ENCODE measurements at places on chromosomes 7 and 10.

- no peak for DNase-seq
Observed at GRCh38 chr10:128712661-128713400, 586.6 kb upstream of the MKI67 start.

DNA sequence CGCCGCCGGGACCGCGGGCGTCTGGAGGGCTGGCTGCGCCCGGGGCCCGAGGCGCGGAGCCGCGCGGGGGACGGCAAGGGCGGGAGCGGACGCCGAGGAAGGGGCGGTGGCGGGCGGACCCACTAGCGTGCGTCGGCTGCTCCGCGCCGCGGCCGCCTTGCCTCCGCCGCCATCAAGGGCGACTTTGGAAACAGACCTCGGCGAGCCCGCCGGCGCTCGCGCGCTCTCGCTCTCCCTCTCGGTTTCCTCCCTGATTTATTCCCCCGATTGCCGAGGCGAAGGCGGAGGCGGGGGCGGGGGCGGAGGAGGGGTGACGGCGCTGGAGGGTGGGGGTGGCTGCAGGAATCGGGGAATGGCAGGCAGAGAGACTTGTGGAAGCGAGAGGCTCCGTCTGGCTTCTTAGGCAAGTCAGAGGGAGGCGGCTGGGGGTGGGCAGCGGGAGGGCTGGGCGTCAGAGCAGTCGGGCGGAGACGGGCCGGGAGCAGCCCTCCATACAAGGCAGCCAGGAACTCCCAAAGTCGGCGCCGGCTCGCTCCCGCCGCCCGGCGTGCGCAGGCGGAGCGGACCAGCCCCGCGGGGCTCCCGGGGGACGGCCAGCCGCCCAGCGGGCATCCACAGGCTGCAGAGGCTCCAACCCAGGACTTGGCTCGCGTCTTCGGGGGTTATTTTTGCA, at the start of gene CACNA2D1:
Gene CACNA2D1, minus strand, starts transcription at position 231 of the 673 bp plus-strand sequence.
- DNase-seq = peak; percentile 46

DNA sequence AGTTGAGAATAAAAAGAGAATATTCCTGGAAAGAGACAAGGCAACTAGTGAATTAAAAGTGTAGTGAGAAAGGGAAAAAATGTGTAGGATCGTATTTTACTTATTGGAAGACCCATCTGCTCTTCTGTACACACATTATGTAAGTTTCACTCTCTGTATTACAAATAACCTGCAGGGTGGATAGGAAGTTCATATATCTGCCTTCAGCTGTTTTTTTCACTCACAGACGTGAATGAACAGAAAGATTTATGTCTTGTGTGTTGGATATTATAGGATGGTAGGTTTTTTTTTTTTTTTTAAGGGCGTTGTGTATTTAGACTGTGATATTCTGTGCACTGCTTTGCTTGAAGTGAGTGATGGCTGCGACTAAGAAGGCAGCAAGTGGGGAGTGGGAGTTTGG, 266.5 kb downstream of the AUTS2 start:
- no peak for DNase-seq

- DNase-seq = no peak
Observed at GRCh38 chr10:33306126-33306525, 28.3 kb downstream of the NRP1 start.

DNA sequence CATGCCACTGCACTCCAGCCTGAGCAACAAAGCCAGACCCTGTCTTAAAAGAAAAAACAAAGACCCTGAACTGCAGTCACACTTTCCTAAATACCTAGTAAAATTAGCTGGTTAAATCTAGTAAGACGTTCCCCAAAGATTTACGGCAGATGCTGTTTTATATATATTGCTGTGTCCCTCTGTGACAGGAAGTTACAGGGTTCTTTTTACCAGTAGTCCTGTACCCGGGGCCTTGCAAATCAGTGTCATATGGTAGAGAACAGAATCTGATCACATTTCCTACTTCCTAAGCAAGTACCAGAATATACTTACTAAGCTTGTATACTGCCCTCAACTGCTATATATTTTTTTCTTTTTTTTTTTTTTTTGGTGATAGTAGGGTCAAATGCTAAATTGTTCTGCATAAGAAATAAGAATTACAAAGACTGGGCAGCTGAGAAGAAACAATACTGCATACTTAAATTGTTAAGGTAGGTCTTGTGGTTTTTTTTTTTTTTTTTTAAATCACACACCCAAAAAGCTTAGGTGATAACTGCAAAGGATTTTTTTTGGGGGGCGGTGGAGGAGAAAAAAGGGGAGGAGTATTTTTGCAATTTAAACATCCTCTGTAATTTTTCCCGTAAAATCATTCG, 27.3 kb upstream of the KMT2E start:
- DNase-seq = no peak

DNA sequence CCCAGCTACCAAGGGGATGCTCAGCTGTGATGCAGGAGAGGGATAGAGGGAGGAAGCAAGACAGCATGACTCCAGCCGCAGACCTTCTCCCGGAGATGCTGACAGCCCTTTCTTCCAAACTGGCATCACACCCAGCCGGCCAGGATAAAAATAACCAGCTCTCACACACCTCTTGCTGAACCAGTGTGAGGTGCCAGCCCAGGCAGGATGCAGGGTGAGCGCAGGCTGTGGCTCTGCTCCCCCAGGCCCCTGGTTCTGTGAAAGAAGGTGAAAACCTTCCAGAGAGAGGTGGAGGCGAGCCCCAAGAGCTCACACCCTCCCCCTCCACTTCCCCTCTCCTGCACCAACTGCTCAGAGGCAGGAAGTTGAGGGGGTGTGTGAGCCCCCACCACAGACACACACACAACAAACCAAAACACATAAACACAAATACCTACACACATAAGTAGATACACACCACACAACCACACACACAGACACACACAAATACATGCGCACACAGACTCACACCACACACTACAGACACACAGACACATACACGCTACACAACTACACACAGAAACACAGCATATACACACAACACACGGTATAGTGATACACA, 4.0 kb downstream of the GPR15LG start:
- DNase-seq = no peak

DNA sequence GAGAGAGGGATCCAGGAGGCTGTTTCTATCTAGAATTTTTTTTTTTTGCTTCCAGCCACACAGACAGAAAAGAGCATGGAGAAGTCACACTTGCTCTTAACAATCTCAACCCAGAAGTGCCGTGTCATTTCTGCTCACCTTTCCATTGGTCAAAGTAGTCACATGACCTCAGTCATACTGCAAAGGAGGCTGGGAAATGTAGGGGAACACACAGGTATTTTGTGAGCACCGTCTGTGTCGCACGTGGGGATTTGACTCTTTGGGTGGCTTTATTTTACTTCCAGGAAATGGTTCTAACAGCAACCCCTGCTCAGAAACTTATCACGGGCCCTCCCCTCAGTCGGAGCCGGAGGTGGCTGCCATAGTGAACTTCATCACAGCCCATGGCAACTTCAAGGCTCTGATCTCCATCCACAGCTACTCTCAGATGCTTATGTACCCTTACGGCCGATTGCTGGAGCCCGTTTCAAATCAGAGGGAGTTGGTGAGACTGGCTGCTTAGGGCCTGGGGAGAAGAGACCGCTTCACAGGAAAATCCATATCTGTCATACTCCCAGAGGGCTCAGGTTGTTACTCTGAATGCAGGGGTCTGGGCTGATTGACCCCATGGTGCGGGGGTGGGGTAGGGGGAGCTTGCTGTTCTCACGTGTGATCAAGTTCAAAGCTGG, 13.1 kb upstream of the CPA1 start:
- DNase-seq = no peak

DNA sequence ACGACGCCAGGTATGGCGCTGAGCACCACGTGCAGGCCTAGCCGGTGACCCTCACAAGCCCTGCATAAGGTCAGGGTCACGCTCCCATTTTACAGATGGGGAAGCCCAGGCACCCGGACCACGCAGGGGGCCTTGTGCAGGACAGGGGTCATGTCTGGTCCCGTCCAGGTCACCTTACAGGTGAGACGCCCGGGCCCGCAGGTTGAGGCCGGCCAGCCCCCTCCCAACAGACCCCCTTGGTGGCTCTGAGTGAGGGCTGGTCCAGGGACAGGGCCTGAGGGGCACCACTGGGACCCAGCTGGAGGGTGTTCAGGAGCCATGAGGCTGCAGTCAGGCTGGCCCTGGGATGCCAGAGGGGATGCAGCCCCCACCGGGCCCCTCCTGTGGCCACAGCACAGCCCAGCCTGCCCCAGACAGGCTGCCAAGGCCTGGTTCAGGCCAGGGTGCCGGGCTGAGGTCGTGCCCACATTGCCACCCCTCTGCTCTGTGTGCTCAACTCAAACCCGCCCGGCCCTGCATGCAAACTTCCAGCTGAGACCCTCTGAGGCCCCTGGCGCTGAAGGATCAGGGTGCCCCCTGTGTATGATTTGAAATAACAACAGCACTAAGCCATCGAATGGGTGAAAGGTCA, 69.0 kb downstream of the PWWP2B start:
- DNase-seq = no peak

DNA sequence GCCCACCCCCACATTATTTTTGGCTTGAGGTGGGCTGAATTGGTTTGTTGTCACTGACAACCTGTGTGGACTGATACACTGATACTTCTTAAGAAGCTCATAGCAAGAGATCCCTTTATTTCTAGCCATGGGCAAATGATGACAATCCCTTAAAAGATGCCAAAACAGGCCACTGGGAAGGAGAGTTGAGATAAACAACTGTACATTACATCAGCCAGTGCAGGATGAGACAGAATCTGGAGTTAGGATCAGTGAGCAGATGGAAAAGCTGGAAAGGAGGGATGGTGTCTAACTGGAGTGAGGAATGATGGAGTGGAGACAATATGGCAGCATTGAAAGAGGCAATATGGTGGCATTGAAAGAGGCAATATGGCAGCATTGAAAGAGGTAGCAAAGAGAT, 195.9 kb upstream of the LYZL2 start:
- no peak for DNase-seq

GRCh38 chr10:127935071-127935561, 28.2 kb downstream of the PTPRE start:
- DNase-seq = no peak

Measured in smooth muscle cell of the brain vasculature (primary cell).